ENCODE measurements at places on chromosomes 12 and 14.

GRCh38 chr12:89573051-89573810 is 47.4 kb upstream of the POC1B start:
- H3K27me3 ChIP-seq = no peaks in the 10 kb centered on the region
- no peak for DNase-seq
- H3K36me3 ChIP-seq = no peaks in the 10 kb centered on the region

- no peak overlapping the region for H3K27ac ChIP-seq
- no peaks in the 10 kb centered on the region for H3K36me3 ChIP-seq
- H3K4me3 ChIP-seq = no peak overlapping the region
- DNase-seq = no peak
Measured at GRCh38 chr12:75964150-75964549, 67.4 kb downstream of the PHLDA1 start.

GRCh38 chr12:45400991-45401390 is 185.1 kb downstream of the ANO6 start:
- H3K4me3 ChIP-seq = no peak overlapping the region
- H3K27ac ChIP-seq = no peak overlapping the region
- H3K4me1 ChIP-seq = no peaks in the 10 kb centered on the region
- no peak for DNase-seq

- H3K4me1 ChIP-seq = no peaks in the 10 kb centered on the region
- H3K27me3 ChIP-seq = no peaks in the 10 kb centered on the region
- H3K4me3 ChIP-seq = no peak overlapping the region
Measured at GRCh38 chr14:53004976-53005375, 54.1 kb upstream of the FERMT2 start.

DNA sequence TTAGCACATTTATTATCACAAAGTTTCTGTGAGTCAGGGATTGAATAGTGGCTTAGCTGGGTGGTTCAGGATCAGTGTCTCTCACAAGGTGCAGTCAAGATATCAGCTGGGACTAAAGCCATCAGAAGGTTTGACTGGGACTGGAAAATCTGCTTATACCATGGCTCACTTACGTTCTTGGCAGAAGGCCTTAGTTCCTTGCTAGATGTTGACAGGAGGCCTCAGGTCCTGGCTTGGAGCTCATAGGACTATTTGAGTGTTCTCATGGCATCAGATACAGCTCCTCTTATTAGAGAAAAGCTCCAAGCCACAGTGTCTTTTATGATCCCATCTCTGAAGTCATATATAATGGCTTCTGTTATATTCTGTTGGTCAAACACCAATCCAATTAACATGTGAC is 127.3 kb downstream of the SLC6A15 start:
- H3K27me3 ChIP-seq = peaks cover 3% of the 10 kb centered on the region
- no peak for DNase-seq
- H3K4me3 ChIP-seq = no peak overlapping the region

DNA sequence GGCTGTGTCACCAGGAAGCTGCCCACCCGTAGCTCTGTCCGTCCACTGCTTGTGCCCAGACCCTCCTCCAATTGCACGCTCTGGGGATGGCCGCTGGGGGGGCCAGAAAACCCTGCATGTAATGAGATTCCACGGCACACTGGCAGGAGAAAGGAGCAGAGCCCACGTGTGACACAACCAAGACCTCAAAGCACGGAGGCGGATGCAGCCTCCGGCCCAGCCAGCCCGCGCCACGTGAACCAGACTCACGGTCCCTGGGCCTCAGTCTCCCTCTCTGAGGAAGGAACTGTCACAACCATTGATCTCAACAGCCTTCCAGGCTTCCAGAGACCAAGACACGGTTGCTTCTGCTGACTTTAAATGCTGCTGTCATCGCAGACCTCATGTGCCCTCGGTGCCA is 14.4 kb downstream of the ANHX start:
- no peak overlapping the region for H3K4me3 ChIP-seq
- DNase-seq = no peak
- peaks cover 11% of the 10 kb centered on the region for H3K36me3 ChIP-seq

GRCh38 chr12:86118161-86118560 is 138.0 kb downstream of the MGAT4C start:
- H3K27me3 ChIP-seq = no peaks in the 10 kb centered on the region
- no peak overlapping the region for H3K27ac ChIP-seq
- no peaks in the 10 kb centered on the region for H3K36me3 ChIP-seq
- no peak overlapping the region for H3K4me3 ChIP-seq
- DNase-seq = no peak

- H3K4me1 ChIP-seq = no peaks in the 10 kb centered on the region
- H3K36me3 ChIP-seq = no peaks in the 10 kb centered on the region
- no peak overlapping the region for H3K27ac ChIP-seq
Measured at GRCh38 chr12:131448254-131448795, 262.6 kb upstream of the SFSWAP start.

DNA sequence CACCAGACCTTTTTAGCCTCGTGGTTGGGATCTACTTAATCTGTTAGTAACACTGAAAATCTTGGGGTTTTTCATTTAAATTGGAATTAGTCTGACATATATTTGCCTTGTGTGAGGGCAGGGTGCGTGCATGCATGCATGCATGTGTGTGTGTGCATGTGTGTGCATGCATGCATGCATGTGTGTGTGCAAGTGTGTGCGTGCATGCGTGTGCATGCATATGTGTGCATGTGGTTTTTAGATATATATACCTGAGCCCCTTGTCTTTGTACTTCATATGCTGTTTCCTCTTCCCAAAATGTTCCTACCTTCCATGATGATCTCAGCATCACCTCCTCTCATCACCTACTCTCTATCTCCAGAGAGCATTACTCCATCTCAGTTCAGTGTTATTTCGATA is 66.3 kb upstream of the BCL11B start:
- no peak overlapping the region for H3K27ac ChIP-seq
- H3K4me1 ChIP-seq = no peaks in the 10 kb centered on the region
- H3K4me3 ChIP-seq = no peak overlapping the region

DNA sequence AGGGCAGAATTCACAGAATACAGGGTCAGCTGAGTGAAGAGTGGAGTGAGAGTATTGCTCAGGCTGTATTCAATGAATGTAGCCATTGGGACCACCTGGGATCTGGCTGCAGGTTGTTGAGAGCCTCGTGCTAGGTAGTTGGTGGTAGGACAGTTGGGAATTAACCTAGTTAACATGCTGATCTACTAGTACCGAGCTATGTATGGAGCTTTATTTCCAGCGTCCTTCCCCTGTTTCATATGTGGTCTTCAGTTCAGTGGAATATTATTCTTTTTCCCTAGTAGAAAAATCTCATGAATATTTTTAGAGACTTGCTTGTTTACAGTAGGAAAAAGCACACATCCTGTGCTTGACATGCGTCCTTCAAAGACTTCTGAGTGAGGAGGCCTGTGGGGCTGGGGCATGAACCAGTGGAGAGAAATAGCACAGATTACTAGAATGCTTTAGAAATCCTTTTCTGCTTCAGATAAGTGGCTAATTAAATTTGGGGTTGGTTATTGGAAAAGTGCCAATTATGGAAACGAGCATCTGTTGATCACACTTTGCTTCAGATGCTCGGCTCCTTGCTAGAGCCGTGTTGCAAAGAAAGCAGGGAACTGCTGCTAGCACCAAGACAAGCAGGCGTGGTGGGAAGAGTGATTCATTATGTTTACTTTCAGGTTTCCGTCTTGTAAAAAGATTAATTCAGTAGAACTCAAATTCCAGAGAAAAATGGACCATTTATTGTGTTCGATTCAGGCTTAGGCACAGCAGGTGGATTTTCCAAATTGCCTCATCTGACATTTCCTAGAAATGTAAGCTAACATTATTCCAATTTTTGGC is 53.6 kb downstream of the ARF6 start:
- peak overlapping the region; percentile 38 for H3K4me3 ChIP-seq
- no peaks in the 10 kb centered on the region for H3K27me3 ChIP-seq
- peaks cover 18% of the 10 kb centered on the region for H3K36me3 ChIP-seq
- H3K4me1 ChIP-seq = peaks cover 63% of the 10 kb centered on the region
- DNase-seq = peak; percentile 34

- no peaks in the 10 kb centered on the region for H3K36me3 ChIP-seq
- H3K27me3 ChIP-seq = no peaks in the 10 kb centered on the region
- no peak overlapping the region for H3K4me3 ChIP-seq
Measured at GRCh38 chr12:114924946-114925475, 241.0 kb upstream of the TBX3 start.

DNA sequence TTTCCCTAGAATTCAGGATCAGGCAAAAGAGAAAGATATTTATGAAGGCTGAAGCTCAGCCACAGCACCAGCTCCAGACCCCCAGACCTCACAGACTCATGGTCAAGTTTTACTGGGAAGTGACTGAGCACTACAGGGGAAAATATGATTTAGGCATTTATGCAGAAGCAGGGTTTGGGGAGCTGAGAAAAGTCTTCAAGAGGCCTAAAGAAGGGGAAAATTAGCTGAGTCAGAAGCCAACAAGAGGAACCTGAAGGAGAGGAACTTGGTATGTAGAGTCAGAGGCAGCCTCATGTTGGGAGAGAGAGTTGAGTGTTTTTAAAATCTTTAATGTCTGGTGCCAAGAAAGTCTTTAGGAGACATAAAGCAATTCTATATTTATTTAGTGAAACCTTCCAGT is 63.0 kb downstream of the FOS start:
- H3K4me3 ChIP-seq = no peak overlapping the region
- no peak for DNase-seq
- no peaks in the 10 kb centered on the region for H3K27me3 ChIP-seq
- H3K27ac ChIP-seq = no peak overlapping the region
- H3K36me3 ChIP-seq = no peaks in the 10 kb centered on the region
- H3K4me1 ChIP-seq = peaks cover 3% of the 10 kb centered on the region

DNA sequence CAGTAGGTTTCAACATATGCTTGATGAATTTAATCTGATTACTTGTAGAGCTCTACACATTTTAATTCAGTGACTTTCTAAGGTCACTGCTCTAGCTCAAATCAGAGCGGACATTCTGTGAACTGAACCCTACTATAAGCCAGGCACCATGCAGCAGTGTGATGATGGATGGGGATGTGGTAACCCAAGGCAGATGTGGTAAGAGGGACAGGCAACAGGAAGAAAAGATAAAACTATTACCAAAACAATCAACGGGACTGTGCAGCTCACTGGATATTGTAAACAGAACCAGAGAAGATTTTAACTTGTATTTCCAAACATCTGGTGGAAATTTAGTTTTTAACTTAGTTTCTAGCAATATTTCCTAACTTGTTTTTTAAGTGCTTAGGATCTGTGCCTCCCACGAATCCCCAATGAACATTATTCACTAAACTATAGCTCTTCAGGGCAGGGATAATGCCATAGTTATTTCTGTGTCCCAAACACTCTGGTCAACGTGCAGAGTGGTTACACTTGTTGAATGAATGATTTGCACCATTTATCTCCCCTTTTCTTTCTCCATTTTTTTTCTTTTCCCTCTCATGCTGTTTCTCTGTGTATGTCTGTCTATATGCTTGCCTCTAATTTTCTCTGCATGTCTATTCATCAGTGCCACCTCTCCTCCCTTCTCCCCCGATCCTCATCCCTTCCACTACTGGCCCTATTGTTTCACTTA is 3.0 kb downstream of the ERO1A start:
- H3K36me3 ChIP-seq = peaks cover 37% of the 10 kb centered on the region
- peak overlapping the region; percentile 5 for H3K27ac ChIP-seq
- DNase-seq = no peak
- H3K4me1 ChIP-seq = peaks cover 52% of the 10 kb centered on the region
- no peaks in the 10 kb centered on the region for H3K27me3 ChIP-seq
- peak overlapping the region; percentile 67 for H3K4me3 ChIP-seq

- DNase-seq = peak; percentile 42
- no peaks in the 10 kb centered on the region for H3K27me3 ChIP-seq
- H3K27ac ChIP-seq = peak overlapping the region; percentile 86
- peaks cover 86% of the 10 kb centered on the region for H3K36me3 ChIP-seq
Measured at GRCh38 chr14:52325126-52325525, 11.0 kb downstream of the PTGER2 start.

- no peaks in the 10 kb centered on the region for H3K36me3 ChIP-seq
- no peak for DNase-seq
- H3K4me1 ChIP-seq = no peaks in the 10 kb centered on the region
- H3K4me3 ChIP-seq = no peak overlapping the region
- H3K27me3 ChIP-seq = no peaks in the 10 kb centered on the region
Measured at GRCh38 chr12:86249276-86249675, 6.9 kb downstream of the MGAT4C start.

DNA sequence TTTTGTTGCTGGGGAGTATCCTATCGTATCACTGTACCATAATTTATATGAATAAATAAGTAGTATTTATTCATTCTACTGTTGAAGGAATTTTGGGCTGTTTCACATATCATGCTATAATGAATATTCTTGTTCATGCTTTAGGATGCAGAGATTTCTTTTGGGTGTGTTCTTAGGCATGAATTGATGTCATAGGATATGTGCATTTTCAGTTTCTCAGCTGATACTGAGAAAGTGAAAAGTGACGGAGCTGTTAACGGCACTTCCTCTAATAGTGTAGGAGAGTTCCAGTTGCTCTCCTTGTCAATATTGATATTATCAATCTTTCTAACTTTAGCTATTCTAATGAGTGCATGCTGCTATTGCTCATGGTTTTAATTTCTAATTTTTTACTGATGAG is 23.2 kb upstream of the SDR39U1 start:
- peaks cover 30% of the 10 kb centered on the region for H3K36me3 ChIP-seq
- H3K27me3 ChIP-seq = no peaks in the 10 kb centered on the region
- H3K4me1 ChIP-seq = peaks cover 34% of the 10 kb centered on the region
- H3K4me3 ChIP-seq = no peak overlapping the region

DNA sequence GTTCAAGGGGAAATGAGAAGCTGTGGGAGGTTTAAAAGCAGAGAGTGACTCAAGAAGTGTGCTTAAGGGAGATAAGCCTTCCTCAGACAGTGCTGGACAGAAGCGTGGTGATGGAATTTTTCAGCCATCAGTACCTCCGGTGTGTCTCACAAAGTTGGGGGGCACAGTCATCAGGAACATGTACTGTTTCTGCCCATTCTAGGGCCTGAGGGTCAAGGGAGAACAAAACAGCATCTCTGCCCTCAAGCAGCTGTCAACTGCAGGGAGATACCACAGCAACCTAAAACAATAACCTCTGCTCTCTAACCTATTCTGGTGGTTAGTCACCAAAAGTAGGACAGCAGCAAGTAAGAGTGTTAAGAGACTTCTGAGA is 2.0 kb upstream of the STON2 start:
- no peak overlapping the region for H3K4me3 ChIP-seq
- no peaks in the 10 kb centered on the region for H3K36me3 ChIP-seq
- H3K27ac ChIP-seq = no peak overlapping the region
- peaks cover 12% of the 10 kb centered on the region for H3K4me1 ChIP-seq
- H3K27me3 ChIP-seq = peaks cover 16% of the 10 kb centered on the region
- DNase-seq = no peak

DNA sequence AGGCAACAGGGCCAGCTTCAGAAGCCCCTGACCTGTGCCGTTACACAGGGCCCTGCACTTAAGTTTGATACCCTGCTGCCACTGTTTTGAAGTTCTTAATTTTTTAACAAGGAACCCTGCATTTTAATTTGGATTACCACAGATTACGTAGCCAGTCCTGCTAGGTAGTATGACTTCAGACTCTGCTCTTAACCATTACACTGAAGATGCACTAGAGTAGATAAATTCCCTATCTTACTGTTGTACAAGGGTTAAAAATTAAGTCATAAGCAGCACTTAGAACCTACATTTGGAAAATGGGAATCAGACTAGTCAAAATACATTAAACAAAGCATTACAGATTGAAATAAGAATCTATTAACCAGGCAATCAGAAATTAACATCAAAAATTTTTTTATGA is 2.3 kb downstream of the GNPNAT1 start:
- H3K27me3 ChIP-seq = no peaks in the 10 kb centered on the region
- H3K4me3 ChIP-seq = peak overlapping the region; percentile 89
- H3K36me3 ChIP-seq = peaks cover 10% of the 10 kb centered on the region
- H3K4me1 ChIP-seq = peaks cover 36% of the 10 kb centered on the region
- DNase-seq = no peak
